ENCODE measurements at places on chromosomes 6 and 20. TPM values are rescaled to one million over a fixed set of nuclear protein-coding genes. Genes with fewer than 3 reads are reported as not detected.
A peak's percentile ranks its signal among the peaks of the same experiment; 100 is the strongest.

Gene GSTA2
- total RNA-seq: 13.7 TPM

Gene C6orf132
- total RNA-seq: 1.5 TPM

Gene KIF25
- not detected for total RNA-seq

Gene PGC
- total RNA-seq: 225 TPM

Gene TNF
- not detected for total RNA-seq

Gene RNF144B
- total RNA-seq: 5.3 TPM

Gene COL11A2
- total RNA-seq: 0.55 TPM

GRCh38 chr20:23235173-23236027, 115.2 kb upstream of the NXT1 start:
- H3K4me1 ChIP-seq: peaks cover 23% of the 10 kb centered on the region
- DNase-seq: peak; percentile 50
- H3K27me3 ChIP-seq: no peaks in the 10 kb centered on the region
- no peak overlapping the region for H3K27ac ChIP-seq

- no peaks in the 10 kb centered on the region for H3K36me3 ChIP-seq
- no peak for DNase-seq
- no peaks in the 10 kb centered on the region for H3K27me3 ChIP-seq
- H3K4me3 ChIP-seq: no peak overlapping the region
These were observed 513.3 kb downstream of the HAO1 start for GRCh38 chr20:7426890-7427496.

DNA sequence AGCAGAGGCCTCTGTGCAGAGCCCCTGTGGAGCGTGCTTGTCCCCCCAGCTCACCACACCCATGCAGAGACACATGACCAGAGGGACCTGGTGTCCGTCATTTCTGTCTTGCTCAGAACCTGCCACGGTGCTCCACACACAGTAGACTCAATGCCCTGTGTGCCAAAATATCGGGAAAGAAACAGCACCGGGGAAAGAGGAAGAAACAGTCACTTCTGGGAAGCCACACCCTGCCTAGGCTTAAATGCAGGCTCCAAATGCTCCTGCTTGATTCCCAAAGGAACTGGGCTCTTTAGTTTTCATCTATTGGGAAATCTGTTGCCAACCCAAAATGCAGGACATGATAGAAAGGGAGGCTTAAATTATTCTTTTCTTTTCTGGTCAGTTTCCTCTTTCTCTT, 503.9 kb downstream of the CD83 start:
- H3K27ac ChIP-seq: no peak overlapping the region
- H3K4me1 ChIP-seq: peaks cover 38% of the 10 kb centered on the region
- no peak for DNase-seq
- H3K4me3 ChIP-seq: peak overlapping the region; percentile 19

DNA sequence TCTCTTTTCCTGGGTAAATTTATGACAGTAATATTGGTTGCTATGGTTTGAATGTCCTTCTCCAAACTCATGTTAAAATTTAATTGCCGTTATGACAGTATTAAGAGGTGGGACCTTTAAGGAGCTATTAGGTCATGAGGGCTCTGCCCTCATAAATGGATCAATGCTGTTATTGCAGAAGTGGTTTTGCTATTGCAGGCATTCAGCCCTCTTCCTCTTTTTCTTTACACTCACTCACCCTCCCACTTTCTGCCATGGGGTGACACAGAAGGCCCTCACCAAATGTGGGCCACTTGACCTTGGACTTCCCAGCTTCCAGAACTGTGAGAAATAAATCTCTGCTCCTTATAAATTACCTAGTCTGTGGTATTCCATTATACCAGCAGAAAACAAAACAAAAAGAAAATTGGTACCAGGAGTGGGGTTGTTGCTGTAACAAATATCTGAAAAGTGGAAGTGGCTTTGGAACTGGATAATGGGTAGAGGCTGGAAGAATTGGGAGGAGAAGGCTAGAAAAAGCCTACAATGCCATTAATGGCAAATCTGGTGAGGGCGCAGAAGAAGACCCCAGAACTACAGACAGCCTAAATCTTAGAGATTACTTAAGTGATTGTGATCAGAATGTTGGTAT, 24.8 kb upstream of the IGF2R start:
- no peak overlapping the region for H3K27ac ChIP-seq
- peaks cover 14% of the 10 kb centered on the region for H3K4me1 ChIP-seq
- peaks cover 15% of the 10 kb centered on the region for H3K27me3 ChIP-seq

DNA sequence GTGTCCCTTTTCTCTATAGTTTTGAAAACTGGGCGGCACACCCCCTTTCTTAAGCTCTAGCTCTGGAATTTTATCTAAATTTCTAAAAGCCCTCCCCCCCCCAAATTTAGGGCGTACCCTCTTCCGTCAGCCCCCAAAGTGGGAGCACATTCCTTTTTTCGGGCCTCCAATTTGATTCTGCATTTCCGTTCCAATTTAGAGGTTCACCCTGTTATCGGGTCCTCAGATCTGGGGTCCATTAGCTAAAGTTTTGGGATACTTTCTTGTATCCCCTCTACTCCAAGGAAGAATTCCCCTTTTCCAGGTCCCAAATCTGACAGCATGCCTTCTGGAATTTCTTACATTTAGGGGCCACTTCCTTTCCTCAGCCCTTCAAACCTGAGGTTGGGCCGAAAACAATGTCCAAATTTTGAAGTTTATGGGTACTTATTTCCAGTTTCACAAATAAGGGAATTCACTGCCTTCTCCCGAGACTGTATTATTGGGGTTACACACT, 796 bp downstream of the PHF20 start:
- H3K36me3 ChIP-seq: 0 out of 3 replicates have a peak, but pooled peaks cover 8% of the 10 kb centered on the region
- peak overlapping the region; percentile 76 for H3K4me3 ChIP-seq
- peaks cover 69% of the 10 kb centered on the region for H3K4me1 ChIP-seq
- no peaks in the 10 kb centered on the region for H3K27me3 ChIP-seq

GRCh38 chr6:11213422-11214021, 18.9 kb downstream of the NEDD9 start:
- no peak for DNase-seq
- no peak overlapping the region for H3K4me3 ChIP-seq
- H3K27ac ChIP-seq: no peak overlapping the region
- H3K27me3 ChIP-seq: no peaks in the 10 kb centered on the region
